ENCODE measurements at places on chromosomes 13 and 19.
A peak's percentile ranks its signal among the peaks of the same experiment; 100 is the strongest.

DNA sequence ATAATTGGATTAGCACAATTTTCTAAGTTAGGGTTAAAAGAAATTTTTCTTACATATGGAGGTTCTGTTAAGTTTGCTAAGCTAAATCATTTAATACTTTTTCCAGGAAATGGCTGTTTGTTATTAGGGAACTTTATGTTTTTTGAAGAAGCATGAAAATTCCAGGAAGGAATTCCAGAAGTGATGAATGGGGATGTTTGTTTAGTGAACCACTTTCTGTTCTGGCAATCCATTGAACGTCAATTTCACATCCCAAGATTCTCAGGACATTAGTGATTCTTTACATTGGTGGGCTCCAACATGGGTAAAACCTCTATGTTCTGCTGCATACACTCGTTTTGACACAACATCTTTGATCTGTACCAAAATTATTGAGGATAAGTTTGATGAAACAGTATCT lies 534.4 kb downstream of the IRS2 start:
- DNase-seq, result no peak

DNA sequence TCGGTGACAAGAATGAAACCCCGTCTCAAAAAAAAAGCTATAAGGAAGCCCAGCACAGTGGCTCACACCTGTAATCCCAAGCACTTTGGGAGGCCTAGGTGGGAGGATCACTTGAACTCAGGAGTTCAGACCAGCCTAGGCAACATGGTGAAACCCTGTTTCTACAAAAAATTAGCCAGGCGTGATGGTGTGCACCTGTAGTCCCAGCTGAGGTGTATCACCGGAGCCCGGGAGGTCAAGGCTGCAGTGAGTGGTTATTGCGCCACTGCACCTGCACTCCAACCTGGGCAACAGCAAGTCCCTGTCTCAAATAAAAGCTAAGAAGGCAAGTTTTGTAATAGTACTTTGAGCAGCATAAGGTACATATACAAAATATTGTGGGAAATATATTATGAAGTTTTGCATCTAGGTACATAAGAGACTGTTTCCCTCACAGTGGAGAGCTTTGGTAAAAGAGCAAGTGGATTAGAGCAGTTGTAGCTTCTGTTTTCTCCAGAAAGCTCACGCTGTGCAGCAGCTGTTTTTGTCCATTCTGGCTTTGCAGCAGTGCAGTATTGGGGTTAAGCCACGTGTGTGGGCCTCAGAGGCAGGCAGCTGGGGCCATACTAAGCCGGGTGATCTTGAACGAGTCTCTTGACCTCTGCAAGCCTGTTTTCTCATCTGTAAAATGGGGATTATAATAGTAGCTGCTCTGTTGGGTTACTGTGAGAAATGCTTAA lies 35.4 kb downstream of the ARHGAP35 start:
- DNase-seq, result no peak

- DNase-seq, result no peak
Measured at GRCh38 chr19:7304200-7304599, 10.0 kb upstream of the INSR start.

GRCh38 chr13:41075034-41075433 lies 13.7 kb downstream of the WBP4 start:
- peak; percentile 4 for DNase-seq

DNA sequence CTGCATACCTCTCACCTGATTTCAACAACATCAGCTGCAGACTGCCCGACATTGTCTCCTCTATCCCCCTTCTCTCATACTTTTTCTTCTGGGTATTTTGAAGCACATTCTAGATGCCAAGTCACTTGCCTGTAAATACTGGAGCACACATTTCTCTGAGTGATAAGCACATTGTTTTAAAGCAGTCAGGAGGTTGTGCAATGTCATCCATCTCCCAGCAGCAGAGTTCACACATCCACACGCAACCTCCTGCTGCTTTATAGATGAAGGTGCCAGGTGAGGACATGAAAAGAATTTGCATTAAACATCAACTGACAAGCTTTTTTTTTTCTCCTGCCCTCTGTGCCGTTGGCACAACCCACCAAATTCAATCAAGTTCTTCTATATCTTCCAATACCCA lies 5.5 kb downstream of the UPK1A start:
- DNase-seq, result no peak

DNA sequence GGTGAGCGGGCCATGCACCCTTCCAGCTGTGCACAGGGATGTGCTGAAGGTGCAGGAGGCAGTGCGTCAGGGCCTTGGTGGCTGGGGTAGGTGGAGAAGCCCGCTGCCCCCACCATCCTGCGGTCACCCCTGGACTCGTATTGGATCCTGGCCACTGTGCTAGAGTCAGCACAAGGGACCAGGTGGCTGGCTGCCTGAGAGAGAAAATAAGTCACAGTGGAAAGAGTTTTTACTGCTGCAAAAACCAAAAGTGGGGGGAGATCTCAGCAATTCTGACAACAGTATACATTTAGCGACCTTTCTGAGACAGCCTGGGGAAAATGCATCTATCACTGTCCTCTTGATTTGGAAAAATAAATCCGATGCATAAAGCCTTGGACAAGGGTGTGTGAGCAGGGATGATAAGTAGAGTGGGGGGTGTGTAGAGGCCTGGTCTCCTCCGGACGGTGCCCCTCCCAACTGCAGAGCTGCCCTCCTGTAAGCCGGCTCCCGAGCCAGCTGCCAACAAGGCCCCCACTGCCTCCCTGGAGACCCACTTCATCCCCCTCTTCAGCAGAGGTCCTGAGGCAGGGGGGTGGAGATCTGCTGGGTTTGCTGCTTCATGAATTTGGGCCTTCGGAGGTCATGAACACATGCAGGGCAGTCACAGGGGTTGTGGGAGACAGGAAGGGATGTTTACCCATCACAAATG lies 84.2 kb downstream of the SLC7A1 start:
- no peak for DNase-seq

DNA sequence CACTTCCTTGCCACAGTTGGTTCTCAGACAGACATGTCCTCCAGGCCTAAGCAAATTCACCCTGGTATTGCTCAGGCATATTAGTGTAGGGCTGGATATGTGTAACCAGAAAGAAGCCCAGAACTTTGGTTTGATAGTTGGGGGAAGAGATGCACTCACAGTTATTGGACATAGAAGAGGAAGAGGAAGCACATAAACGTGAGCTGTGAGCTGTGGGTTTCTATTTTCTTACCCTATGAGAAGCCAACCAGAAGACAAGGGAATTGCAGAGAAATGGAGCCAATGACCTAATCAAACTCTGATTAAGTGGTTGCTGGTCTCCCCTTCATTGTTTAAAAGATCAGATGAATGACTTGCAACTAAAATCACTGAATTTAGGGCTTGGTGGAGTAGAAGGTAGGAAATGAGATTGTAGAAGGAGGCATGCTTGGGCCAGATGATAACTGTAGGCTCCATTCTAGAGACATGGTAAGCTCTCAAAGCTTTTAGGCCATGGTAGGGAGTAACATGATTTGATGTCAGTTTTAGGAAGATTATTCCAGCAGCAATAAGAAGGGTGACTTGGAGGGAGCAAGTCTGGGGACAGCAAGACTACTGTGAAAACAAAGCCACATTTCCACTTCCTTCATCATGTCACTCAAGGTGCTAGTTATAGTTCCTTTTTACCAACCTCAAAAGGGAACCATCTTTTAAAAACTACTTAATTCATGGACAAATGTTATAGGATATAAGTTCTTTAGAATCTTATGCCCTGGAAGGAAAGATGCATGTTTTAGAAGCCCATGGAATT lies 24.1 kb upstream of the WDFY2 start:
- DNase-seq, result no peak

DNA sequence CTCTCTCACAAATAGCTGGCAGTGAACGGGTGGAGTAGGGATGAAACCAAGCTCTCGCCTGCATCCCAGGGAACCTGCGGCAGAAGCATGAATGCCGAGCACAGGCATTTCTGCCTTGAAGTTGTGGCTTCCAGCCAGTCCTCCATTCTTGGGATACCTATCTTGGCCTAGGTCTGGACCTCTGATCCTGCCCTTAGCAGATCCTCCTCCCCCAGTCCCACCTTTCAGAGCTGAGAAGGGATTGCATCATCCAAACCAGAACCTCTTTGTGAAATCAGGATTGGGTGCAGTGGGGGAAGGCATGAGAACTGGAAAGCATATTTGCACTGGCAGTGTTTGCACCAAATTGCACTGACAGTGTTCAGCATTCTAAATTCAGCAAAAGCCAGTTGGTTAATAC lies 5.8 kb downstream of the ZNF780A start:
- no peak for DNase-seq

DNA sequence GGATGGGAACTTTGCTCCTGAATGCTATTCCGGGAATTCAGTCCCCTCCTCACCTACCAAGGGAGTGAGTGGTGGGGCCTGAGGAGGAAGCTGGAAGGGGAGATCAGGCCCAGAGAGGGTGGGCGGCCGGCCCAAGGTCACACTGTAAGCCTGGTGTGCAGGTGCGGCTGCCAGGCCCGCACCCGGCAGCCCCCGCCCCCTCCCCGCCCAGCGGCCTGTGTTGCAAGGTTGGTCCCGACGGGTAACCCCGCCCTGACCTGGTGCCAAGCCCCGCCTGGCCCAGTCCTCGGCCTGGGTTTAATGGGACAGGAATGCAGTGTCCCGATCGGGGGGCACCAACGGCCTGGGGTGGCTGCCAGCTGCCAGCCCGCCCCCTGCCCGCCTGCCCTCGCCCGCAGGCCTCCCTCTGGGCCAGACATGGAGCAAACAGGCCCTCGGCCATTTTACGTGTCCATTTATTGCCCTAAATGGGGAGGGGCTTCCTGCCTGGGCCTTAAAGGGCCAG lies 5.5 kb downstream of the ZBTB7A start:
- DNase-seq, result no peak

DNA sequence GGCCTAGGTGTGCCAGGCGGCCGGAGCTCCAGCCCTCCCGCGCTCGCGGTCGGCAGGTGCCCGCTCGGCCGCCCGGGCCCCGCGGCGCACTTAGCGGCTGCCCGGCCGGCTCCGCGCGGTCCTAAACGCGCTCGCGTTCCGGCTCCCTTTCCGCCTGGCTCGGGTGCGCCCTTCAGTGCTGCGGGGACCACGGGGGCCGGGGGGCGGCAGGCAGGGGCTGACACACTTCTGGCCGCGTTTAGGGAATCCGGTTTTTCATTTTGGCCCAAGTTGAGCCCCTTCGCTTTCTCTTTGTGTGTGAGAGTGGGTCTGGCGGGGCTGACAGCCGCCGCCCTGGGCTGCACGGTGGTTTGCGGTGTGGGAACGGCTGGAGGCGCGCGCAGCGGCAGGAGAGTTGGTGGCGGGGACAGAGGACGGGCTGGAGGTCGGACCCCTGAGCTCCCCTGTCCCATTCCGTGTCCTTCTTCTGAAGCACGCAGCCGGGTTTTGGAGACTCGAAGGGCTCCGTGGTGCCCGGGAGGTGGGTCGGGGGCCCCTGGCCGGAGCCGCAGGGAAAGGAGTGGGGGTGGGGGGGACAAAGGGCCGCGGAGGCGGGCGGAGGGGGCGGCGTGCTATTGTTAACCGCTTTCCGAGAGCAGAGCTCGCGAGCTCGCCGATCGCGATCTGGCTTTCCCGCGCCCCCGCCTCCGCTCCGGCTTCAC lies 3.1 kb downstream of the FGF9 start:
- no peak for DNase-seq

DNA sequence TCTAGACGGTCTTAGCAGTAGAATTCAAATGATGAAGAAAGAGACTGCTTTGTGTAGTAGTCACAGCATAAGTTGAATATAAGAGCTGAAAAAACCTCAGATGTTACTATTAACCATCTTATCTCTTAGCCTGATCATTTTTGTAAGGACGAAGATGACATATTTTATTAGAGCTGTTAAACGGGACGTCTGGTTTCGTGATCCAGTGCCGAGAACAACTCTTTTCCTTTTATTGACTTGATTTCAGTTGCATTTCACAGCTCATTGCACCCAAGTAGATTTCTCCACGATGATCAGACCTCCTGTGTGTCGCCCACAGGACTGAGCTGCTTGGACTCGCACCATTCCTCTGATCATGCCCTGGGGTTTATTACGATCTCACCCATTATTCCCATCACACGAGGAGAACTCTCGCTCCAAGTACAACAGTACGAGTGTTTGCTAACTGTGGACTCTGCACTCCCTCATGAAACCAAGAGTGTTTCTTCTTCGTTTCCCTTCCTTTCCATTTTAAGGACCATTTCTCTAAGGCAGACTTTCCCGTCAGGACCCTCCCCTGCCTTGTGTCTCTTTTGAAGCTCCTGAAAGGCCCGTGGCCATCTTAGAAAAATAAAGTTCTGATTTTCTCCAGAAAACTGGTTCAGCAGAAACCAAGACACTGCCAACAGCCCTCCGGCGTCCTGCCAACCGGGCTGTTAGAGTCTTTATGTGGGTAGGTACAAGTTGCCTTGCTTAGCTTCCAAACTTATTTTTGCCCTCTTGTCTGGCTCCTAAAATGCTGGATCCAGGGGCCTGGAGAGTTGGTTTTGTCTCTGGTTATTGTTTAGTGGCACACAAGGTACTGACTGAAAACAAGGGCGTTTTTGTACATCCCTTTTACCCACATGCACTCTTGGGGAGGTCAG lies 48.2 kb upstream of the RNF113B start:
- DNase-seq, result no peak

- no peak for DNase-seq
Measured at GRCh38 chr19:14972676-14973075, 7.0 kb downstream of the SLC1A6 start.

DNA sequence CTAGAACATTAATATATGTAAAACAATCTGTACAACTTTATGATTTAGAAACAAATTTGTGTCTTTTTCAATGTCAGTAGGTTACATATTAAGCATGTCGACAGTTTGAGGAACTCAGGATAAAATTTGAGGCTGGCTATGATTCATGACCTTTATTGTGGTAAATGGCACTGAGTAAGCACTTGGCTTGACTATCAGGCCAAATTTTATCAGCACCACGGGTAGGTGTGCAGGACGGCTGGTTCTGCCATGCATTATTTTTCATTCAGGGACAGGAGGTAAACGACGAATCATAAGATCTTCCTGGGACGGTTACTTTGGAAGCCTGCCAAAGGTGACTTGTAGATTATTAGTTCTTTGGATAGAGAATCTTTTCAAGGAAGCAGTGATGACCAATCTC lies 19.9 kb upstream of the CYP4F8 start:
- DNase-seq, result no peak

GRCh38 chr13:113740661-113741060 lies 18.4 kb upstream of the TMEM255B start:
- DNase-seq, result no peak

DNA sequence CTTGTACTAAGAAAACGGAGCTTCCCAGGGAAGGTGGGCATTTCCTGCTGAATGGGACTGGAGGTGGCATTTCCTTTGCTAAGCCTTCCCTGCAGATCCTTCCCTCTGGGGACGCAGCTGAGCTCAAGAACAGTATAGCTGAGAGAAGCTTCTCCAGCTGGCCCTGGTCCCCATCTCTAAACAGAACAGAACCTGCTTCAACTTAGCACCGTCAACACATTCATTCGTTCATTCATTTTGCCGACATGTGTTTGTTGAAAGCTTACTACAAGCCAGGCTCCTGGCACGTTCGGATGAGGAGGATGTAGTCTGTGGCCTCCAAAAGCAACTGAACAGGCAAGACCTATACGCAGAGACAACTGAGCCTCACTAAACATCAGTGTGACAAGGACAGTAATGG lies 36.6 kb upstream of the PEPD start:
- no peak for DNase-seq

- DNase-seq, result no peak
Measured at GRCh38 chr13:44969551-44970484, 19.5 kb downstream of the NUFIP1 start.

Data from stimulated activated CD4-positive, alpha-beta T cell treated with anti-CD3 and anti-CD28 coated beads, Interleukin-15, amount 100 ng/mL, for 1 hour (primary cell).